ENCODE measurements at places on chromosomes 5 and 9.

DNA sequence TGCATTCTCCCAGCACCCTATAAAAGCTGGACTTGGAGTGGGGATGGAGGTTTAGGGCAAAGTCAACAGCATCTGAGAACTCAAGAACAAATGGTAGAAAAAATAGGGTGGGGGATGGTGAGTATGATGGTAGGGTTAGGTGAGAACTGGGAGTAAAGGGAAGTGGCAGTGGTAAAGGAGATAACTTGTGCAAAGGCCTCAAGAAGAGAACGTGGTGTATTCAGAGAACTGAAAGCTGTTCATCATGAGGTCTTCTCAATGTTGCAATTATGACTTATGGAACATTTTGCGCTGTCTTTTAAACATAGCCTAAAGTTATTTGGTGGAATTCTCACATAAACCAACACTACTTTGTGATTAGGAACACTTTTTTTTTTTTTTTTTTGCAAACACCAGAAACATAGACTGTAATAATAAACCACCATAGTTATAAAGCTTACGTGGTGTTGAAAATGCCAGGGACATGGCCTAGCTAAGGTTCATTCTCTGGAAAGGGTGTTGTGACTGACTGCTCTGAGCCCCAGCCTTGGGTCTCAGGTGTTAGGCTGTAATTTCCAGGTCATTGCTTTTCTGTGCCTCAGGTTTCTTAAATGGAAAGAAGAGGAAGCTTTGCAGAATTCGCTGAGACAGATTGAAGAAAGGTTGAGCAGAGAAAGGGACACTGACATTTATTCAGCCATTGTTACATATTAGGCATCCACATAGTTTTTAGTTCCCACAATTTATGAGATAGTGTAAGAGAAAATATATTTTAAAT is 19.2 kb upstream of the TXNDC8 start:
- DNase-seq = no peak

DNA sequence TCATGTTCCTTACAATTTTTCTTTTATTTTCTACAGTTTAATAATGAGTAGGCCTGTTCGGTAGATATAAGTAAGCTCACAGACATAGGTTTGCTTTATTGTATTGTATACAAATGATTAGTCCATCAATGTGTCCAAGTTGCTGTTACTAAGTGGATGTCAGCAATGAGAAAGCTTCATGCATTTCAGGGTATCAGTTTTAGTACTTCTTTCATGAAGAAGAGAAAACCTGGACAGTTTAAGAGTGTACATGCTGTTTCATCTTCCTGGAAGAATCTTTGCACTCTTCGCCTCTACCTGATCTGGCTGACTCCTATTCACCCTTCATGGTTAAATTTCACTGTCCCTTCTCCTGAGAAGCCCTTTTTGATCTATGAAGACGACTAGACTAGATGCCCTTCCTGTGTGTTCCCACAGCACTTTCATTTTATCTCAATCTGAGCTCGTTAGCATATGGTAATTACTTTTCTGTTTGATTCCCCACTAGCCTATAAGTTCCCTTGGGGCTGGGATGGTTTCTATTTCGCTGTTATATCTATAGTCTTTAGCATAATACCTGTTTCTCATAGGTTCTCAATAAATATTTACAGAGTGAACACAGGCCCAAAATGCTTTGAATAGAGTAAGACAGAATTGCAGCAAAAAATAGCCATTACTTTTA is 70.7 kb downstream of the CETN3 start:
- no peak for DNase-seq

- DNase-seq = no peak
Observed at GRCh38 chr5:60997721-60998120, 52.7 kb downstream of the NDUFAF2 start.

GRCh38 chr9:133632806-133633680 is 3.1 kb upstream of the DBH start:
- DNase-seq = no peak

DNA sequence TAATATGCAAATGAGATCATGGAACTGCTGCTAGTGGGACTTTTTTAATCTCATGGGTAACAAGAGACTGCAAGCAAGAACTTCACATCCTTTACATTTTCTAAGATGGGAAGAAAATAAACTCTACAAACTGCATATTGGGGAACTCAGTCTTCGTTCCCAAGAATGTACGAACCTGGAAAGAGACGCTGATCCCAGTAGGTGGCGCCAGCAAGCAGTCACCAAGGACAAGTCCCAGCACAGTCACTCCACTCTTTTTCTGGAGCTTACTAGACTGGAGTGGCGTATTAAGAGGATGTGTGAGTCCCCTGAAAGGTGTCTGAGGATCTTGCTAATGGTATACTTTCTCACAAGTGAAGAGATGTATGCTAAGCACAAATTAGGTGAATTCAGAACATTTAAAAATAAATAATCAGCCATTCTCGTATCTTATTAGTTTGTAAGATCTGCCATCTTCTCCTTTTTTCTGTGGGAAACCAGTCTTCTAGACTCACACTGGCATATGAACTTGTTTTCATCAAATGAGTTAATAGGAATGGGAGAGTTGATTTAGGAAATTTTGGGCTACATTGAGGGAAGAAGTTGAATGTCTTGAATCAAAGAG is 16.0 kb upstream of the PUM3 start:
- DNase-seq = peak; percentile 43

- no peak for DNase-seq
Observed at GRCh38 chr5:119405419-119405818, 46.9 kb upstream of the HSD17B4 start.

DNA sequence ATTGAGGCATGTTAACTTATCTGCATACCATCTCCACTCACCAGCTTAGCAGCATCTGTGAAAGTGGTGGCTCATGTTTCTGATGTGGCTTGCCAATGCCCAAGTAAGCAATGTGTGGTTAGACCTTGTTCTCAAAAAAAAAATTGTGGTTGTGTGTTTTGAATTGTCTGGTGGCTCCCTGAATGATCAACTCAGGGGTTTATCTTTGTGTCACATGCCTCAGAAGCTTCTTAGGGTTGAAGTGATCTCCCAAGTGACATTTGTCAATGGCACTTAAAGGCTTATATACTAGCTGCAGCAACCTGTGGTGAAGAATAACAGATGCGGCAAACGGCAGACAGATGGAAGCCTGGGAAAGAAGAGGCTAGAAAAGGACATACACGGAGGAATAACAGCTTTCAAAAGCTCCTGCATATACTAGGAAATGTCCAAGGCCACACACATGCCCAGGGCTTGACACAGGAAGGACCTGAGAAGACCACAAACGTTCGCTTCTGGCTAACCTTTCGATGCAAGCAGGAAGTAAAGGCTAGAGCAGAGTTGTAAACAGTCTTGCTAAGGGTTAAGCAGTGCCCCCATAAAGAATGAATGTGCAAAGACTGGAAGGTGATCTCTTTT is 42.2 kb upstream of the FSD1L start:
- DNase-seq = no peak

DNA sequence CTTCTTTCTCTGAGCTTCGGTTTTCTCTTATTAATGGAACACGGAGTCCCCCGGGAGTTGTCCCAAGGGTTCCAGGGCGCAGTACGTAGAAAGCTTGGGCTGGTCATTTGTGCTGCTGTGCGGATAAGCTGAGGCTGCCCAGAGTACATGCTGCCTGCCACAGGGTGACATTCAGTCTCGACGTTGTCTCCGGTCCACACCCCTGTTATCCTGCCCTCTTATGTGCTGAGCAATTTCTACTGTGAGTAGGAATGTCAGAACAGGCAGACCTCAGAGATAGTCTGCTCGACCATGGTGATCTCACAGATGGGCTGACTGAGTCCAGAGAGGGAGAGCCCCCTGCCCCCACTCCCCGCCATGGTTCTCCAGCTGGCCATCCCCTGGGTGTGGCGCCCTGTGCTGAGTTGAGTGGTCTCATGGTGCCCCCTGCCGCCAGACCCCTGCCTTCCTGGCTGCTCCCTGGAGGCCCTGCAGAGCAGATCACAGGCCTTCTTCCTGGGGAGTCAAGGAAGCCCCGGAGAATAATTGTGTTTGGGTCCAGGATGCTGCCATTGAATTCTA is 124.0 kb downstream of the RGS3 start:
- no peak for DNase-seq

DNA sequence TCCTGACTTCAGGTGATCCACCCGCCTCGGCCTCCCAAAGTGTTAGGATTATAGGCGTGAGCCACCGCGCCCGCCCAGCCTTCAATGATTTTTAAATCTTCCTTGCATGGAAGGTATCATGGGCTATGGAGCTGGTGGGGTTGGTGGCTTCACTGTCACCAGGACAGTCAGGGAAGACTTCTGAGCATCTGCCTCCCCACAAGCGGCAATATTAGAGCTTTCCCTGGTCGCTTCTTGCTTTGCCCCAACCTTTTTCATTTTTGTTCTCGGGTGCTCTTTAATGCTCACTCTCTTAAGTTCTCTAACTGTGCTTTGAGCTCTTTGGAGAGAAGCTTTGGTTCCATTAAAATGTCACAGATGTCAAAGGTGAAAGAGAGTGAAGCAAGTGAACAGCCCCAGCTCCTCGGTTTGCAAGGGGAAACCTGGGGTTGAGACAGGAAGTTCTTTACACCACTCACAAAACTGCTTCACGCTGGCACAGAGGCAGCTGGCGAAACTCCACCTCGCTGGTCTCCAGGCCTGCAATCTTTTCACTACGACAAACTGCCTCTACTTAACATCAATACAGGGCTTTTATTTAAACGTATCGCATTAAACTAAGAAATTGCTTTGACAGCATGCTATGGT is 142.5 kb upstream of the RETREG1 start:
- no peak for DNase-seq

DNA sequence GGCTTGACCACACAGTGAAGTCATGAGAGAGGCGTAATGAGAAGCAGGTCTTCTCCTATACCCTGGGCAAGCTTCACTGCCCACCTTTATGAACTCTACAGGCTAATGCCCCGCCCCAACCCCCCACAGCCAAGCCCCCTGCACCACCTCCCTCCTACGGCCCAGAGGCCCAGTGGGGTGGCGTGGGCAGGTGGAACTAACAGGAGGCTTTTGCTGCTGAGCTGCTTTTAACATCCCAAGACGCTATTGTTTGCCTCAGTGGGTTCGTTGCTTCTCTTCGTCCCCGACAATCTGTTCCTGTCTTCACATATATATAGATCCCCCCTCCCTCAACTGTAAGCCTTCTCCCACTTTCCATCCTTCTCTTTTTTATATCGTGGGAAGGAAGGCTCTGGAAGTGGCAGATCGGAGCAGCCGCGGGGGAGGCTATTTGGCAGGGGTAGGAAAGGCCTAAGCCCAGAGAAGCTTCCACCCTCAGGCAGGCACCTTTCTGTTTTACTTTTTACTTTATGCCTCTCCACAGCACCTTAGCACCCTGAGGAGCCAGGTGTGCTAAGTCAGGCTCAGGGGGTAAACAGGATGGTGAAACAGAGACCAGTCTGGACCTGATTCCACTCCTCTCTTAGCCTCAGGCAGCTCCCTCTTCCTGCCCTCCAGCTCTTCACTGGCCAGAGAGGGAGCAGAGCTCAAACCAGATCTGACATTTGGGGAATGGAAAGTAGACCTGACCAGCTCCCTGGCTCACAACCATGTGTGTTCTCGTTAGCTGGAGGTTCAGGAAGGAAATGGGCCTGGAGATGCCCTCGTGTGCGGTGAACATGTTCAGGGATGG is 26.5 kb downstream of the CD74 start:
- no peak for DNase-seq

DNA sequence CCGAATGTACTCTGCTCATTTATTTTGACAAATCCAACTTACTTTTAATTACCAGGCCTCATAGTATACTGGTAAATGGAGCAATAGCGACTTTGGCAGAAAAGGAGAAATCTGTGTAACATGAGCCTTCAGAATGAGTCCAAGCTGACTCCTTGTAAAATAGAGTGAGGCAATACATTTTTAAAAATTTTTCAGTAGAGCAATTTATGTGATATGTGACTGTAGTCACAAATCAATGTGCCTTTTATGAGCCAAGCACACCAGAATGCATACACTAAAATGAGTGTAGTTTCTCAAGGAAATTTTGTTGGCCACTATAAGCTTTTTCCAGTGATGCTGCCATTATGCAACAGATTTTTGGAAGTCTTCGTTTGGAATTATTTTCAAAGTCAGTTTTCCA is 73.8 kb downstream of the SNCAIP start:
- no peak for DNase-seq

DNA sequence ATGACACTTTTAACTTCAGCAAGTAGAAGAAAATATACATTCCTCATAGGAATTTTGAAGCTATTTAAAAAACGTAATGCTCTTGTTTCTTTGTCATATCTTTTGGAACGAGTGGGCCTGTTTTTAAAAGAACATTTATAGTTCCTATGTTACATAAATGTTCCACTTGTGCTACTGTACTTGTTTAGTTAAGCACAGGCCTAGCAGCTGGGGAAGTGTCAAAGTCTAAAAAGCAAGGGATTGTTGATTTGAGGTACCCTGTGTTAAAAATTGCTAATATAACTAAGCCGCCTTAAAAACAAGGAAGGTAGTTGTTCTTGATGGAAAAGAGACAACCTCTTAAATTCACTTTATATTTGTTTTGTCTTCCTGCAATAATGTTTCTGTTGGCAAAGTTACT is 27.2 kb upstream of the ELL2 start:
- DNase-seq = no peak

DNA sequence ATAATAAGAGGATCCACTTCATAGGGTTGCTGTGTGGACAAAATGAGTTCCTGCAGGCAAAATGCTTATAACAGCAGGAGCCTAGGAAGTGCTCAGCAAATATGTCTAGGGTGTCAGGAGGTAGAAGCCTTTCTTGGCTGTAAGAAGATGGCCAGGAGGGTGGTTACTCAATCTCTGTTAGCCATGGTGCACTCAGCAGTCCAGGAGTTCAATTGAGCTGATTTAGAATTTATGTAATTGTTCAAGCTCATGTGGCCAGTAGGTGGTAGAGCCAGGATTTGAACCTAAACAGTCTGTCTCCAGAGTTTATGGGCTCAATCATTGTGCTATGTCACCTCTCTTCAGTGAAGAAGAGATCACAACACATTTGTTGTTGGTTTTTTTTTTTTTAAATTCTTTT is 381.2 kb downstream of the KIF4B start:
- no peak for DNase-seq

DNA sequence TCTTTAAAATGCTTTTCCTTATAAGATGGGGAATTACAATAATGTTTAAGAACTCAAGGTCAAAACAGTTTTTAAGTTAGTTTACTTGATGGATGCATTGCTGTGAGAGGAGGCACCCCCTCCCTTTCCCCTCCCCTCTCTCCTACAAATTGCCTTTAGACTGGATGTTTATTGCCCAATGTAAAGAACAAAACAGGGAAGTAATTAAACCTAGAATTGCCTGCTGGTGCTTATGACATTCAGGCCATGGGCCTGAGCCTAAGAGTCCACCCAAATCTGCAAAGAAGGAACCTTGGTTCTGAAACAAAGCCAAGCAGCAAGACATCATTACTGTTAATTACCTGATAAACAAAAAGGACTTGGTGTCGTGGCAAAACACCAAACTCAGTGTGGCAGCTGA is 630.3 kb downstream of the ISL1 start:
- no peak for DNase-seq

- no peak for DNase-seq
Observed at GRCh38 chr5:57386958-57387357, 95.7 kb downstream of the ACTBL2 start.

DNA sequence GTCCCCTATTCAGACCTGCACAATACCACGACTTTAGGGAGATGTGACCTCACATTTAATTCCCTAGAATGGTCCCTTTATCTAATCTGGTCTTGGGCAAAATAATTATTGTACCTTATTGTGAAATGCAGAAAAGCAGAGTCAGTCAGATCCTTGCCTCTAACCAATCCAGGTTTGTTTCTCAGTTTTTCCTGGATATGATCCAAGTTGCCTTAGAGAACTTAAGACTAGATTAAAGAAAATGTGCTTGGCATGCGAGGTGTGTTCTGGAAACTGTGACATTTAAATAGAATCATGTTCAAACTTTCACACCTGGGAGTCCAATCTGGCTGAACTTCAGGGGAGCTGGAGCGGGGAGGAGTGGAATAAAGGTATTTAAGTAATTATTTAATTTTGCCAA is 696.2 kb downstream of the DNAH5 start:
- no peak for DNase-seq

Data from right lung (tissue), 10 donors.